ENCODE measurements at places on chromosomes 3 and 15.

GRCh38 chr15:26087881-26088280 is 224.8 kb upstream of the ATP10A start:
- no peak for DNase-seq

DNA sequence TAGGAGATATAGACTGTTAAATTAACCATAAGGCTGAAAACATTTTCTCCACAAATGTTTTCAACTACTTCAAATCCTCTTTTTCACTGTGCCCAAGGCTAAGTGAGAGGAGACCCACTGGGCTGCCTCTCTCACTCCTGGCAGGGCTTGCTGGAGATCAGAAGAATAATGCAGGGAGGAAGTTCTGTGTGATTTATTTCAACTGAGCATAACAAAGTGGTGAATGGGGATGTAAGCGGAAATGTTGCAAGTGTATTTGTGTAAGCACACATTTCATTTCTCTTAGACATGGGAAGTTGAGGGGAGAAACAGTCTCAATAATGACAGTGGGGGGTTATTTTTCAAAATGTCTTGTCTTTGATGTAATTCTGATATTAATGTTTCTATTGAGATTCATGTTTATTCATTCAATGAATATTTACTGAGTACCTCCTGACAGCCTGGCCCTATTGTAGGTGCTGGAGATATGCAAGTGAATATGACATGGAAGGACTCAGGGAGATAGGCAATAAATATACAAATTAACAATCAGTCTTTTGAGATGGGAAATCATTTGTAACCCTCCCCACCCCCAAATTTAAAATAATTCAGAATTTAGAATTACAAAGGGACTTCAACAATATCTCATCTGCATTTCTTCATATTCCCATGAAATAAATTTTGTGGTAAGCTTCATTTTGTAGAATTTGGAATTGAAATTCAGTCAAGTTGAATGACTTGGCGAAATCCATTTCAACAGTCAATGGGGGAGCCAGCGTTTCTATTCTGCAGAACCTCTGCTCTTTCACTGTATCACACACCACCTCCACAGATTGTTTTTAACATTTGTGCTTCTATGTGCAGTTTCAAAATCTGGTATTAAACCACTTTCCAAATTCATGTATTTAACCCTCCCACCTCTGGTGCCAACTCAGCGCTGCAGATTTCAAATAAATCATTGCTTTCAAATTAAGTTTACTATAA is 247.2 kb downstream of the SLC9A9 start:
- DNase-seq: no peak

- no peak for DNase-seq
Measured at GRCh38 chr15:42549032-42549491, 424 bp downstream of the HAUS2 start.

- no peak for DNase-seq
Measured at GRCh38 chr15:71352125-71352524, 236.9 kb downstream of the THSD4 start.

DNA sequence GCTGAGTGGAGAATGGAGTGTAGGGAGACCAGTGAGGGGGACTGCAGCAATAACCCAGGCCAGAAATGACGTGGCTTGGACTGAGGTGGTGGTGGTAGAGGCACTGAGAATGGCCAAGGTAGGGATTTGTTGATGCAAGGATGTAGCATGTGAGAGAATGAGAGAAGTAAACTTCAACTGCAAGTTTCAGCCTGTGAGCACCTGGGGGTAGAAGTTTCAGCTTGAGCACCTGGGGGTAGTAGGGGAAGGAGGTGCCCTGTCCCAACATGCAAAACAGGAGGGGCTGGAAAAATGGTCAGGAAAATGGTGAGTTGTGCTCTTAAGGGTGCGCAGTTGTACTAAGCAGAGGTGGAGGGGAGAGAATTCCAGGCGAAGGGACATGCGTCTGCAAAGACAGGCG is 31.0 kb downstream of the IL16 start:
- no peak for DNase-seq

DNA sequence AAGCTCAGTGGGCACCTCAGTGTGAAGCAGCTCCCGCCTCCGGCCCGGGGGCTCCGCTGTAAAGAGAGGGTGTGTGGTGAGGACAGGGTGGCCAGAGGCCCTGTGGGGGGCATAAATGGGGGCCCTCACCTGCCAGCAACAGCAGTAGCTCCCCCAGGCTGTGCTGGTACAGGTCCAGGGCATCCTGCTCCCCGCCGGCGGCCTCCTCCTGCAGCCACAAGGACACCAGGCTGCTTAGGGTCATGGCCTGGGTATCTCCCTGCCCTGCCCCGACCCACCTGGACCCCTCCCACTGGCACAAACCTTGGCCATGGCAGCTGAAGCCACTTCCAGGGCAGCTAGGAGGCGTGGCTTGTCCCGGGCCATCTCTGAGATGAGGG is 4.8 kb downstream of the ULK3 start:
- DNase-seq: no peak

GRCh38 chr15:87343966-87344365 is 912.6 kb downstream of the NTRK3 start:
- DNase-seq: no peak

DNA sequence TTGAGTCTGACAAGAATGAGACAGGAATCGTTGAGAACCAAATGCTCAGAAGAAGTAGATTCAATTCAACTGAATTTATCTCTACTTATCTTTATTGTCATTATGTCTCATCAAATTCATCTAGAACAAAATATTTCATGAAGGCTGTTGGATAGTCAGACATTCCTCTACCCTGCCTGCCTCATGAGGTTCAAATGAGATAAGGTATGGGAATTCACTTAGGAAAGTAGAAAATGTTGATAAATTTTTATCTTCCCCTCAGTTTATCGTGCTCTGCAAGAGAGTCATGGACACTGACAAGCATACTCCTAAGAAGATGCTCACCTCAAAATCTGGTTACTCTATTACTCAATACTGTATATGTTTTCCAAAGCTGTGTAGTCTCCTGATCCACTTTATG is 149.7 kb upstream of the CDIN1 start:
- no peak for DNase-seq

GRCh38 chr3:125300416-125300815 is 74.7 kb downstream of the ZNF148 start:
- no peak for DNase-seq

- no peak for DNase-seq
Measured at GRCh38 chr15:29377161-29377560, 107.5 kb upstream of the NSMCE3 start.

Data from activated CD8-positive, alpha-beta memory T cell treated with anti-CD3 and anti-CD28 coated beads for 4 hours (primary cell).